ENCODE measurements at places on chromosomes 5 and 9.

DNA sequence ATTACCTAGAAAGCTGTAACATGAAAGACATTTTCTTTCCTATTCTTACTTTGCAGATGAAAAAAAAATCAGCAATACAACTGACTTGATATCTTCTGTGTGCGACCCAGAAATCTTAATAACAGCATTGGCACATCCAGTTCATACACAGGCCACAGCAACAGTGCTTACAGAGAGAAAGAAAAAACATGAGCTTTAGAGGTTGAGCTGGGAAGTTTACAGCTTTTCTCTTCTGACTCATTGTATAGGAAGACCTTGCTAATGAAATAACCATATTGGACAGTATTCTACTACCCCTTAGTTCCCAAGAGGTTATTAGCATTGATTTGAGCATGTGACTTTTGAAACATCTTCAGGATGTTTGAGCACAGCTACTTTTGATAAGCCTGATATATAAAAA is 1033.4 kb upstream of the DMAC1 start:
- DNase-seq = no peak

GRCh38 chr5:167888393-167888792 is 403.1 kb upstream of the WWC1 start:
- no peak for DNase-seq

GRCh38 chr9:99405359-99405758 is 183.3 kb downstream of the SEC61B start:
- no peak for DNase-seq

- no peak for DNase-seq
Measured at GRCh38 chr9:127485995-127486394, 34.7 kb downstream of the LRSAM1 start.

- DNase-seq = no peak
Measured at GRCh38 chr5:99005506-99005905, 76.7 kb upstream of the CHD1 start.

- DNase-seq = no peak
Measured at GRCh38 chr5:25764733-25765132, 1120.0 kb upstream of the CDH10 start.

DNA sequence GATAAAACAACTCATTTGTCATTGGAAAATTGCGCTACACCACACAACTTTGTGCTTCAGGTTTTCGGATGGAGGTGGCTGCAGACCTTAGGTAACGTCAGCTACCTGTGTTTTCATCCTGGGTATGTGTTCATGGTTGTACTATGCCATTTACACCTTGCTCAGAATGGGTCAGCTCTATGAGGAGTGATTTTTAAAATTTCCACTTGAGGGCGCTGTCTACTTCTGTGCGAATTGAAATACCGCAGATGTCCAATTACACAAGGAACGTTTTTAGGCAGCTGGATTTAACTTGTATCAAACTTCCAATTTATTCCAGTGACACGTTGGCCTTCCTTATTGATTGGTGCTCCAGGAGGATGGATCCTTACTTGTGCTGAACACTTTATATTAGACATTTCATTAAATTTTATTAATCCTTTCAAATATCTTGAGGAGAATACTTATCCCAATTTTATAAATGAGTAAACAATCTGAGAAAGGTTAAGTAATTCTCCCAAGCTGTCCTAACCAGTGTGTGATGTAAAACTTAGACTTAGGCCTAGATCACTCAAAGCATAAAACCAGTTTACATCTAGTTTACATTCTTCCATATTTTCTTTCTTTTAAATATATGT is 23.4 kb downstream of the DMRTA1 start:
- peak; percentile 68 for DNase-seq

- DNase-seq = no peak
Measured at GRCh38 chr9:120388003-120388855, 191.7 kb downstream of the CDK5RAP2 start.

GRCh38 chr5:45695804-45696156 is 400 bp downstream of the HCN1 start:
- DNase-seq = no peak

GRCh38 chr5:37197340-37198050 is 51.7 kb downstream of the CPLANE1 start:
- no peak for DNase-seq

DNA sequence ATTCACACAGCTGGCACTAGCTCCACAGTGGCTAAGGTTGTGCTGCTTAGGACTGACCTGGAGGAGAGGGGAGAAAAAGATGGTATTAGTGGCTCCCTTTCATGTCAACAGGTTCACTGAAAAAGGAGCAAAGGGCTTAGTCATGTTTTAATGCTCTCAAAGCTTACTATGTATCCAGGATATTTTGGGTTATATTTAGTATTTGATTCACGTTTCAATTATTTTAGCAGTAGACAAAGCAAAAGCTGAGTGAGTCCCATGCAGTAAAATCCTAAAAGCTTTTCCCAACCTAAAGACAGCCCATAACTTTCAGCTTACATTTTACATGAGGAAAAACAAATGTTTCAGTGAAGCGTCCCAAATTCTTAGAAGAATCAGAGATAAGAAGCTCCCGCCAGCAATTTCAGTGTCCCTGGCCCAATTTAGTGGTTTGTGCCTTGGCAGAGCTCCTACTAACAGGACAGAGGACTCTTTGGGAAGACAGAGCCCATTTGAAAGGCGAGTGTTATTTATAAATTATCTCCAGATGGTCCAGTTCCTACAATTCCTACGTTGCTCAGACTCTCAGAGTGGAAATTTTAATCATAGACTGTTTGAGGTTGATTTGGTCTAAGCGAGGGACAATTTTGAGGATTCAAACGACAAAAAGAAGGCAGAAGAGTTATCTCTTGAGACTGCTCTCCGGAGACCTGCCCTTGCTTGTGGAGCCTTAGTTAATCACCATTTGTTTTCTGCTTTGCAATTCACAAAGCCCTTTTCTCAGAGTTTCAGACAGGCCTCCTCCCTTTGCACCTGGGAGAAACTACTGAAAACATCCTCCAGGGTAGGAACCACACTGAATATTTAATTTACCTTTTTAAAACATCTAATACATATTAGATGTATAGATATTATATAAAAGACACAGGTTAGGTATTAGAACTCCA is 225.0 kb upstream of the ANKRD55 start:
- DNase-seq = no peak

- no peak for DNase-seq
Measured at GRCh38 chr9:104374711-104375110, 129.4 kb upstream of the OR13F1 start.

All from COR-L47 (cell line).